ENCODE measurements at places on chromosomes 1 and 21.
A peak's percentile ranks its signal among the peaks of the same experiment; 100 is the strongest.

DNA sequence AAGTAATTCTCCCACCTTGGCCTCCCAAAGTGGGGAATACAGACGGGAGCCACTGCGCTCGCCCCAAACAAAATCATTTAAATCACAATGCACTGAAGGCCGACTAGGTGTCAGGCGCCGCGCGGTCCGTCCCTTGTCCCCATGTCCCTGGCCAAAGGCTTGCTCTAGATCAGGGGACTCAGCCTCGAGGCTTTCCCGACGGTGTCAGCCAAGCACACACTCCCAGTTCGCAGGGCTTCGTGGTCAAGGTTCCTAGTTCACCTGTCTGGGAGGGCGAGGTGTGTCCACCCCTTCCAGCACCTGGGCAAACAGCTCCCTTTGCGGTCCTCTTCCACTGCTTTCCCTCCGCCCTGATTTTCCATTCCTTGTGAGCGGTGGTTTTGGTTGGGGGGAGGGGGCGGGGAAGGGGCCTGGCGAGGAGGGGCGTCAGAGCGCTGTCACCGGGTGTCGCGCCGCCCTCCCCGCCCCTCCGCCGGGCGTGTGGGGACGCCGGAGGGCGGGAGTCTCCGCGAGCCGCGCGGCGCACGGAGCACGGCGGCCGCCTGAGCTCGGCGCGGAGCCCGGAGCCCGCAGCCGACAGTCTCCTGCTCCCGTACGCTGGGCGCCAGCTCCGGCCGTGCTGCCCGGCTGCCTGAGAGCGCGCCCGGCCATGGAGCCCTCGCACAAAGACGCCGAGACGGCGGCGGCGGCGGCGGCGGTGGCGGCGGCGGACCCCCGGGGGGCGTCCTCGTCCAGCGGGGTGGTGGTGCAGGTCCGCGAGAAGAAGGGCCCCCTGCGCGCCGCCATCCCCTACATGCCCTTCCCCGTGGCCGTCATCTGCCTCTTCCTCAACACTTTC lies at the start of gene STUM:
TSS of gene STUM (plus strand) at position 509 of the 838 bp plus-strand sequence. CDS start at position 650, 141 bp downstream.
- DNase-seq: no peak

DNA sequence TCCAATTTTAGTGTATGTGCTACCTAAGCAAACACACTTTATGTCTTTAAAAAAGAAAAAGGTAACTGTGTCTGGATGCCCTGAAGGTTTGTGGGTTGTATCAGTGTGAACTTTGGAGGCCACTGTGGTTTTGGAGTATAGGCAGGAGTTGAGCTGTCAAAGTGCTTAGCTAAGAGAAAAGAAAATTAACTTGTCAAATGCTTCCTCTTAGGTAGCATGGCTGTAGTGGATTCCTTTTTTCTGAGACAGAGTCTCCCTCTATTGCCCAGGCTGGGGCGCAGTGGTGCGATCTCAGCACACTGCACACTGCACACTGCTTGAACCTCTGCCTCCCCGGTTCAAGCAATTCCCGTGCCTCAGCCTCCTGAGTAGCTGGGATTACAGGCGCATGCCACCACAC lies 11.2 kb upstream of the SLC41A1 start:
- DNase-seq: no peak

GRCh38 chr1:153572569-153573015 lies 6.9 kb upstream of the S100A2 start:
- peak; percentile 83 for DNase-seq

DNA sequence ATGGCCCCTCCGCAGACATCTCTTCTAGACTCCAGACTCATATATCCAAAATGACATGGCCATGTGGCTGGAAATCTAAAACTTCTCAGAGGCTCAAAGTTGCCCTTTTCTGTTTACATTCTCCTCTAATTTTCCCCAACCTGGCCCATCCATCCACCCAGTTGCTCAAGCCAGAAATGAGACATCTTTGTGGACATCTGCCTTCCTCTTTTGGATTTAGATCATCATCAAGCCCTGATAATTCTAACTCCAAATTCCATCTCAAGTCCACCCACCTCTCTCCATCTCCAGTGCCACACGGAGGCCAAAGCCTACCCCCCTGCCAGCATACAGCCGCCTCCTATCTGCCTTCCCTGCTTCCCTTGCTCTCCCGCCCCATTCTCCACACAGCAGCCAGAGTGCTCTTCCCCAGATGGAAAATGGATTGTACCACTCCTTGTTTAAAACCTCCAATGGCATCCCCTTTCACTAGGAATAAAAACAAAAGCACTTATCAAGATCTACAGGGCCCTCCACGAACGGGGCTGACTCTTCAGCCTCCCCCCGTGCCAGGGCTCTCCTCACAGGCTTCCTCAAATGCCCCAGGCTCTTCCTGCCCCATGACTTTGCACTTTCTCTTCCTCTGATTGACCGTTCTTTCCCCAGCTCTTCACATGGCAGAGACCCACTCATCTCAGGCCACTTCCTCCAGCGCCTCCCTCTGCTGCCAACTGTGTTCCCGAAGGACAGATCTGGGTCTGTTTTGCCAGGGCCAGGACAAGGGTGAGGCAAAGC lies 40.1 kb downstream of the SYT6 start:
- DNase-seq: no peak

DNA sequence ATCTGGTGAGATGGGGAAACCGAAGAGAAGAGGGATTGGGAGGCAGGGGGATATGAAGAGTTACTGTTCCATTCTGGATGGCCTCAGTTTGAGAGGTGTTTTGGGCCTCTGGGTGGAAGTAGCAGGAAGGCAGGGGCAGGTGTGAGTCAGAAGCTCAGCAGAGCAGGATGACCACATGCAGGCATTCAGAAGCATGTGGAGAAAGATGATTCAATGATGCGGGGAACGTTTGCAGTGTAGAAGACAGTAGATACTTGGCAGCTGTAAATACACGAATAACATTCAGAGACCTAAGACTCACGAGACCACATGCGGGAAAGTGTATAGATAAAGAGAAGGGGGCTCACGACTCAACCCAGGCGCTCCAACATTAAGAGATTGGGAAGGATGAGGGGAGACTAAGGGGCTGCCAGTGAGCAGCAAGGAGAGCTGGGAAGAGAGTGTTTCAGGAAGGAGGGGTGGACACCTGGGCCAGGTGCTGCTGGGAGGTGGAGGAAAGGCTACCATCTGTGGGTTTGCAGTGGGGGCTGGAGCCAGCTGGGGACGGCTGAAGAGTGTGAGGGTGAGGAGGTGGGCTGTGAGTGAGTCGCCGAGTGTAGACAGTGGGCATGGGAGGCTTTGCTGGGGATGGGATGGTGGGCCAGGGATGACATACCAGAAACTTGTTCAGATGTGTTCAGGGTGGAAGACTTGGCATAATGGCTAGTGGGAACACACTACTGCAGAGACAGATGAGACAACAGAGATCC lies 5.8 kb upstream of the EPS8L3 start:
- DNase-seq: no peak

- DNase-seq: no peak
These were observed 5.1 kb downstream of the SYDE2 start for GRCh38 chr1:85195703-85196102.

- DNase-seq: no peak
These were observed 27.6 kb downstream of the PBX1 start for GRCh38 chr1:164586591-164586990.

GRCh38 chr1:16081636-16082035 lies 8.2 kb upstream of the FAM131C start:
- no peak for DNase-seq

GRCh38 chr21:39630191-39630591 lies 17.5 kb downstream of the B3GALT5 start:
- no peak for DNase-seq

DNA sequence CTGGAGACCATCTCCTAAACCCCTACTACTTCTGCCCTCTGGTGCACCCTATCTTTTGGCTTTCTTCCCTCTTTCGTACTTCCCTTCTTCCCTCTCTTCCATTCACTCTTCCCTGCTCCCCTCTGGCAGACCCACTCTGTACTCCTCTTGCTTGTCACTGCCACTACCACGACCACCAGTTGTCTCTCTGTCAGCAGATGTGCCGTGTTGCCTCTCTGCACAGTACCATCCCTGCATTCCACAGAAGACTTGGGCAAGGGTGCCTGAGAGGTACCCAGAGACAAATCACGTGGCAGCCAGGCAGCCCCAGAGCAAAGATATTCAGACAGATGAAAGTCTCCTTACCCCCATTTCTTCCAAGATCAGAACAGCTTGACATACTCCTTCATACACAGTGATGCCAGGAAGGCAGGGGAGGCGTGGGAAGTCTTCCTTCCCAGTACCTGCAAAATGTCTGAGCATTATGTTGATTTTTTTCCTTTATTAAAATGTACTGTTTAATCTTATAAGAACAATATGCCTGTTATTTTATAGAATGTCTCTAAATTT lies 15.0 kb downstream of the CAMSAP2 start:
- DNase-seq: no peak

- no peak for DNase-seq
These were observed 19.3 kb upstream of the ACBD6 start for GRCh38 chr1:180521474-180522212.

DNA sequence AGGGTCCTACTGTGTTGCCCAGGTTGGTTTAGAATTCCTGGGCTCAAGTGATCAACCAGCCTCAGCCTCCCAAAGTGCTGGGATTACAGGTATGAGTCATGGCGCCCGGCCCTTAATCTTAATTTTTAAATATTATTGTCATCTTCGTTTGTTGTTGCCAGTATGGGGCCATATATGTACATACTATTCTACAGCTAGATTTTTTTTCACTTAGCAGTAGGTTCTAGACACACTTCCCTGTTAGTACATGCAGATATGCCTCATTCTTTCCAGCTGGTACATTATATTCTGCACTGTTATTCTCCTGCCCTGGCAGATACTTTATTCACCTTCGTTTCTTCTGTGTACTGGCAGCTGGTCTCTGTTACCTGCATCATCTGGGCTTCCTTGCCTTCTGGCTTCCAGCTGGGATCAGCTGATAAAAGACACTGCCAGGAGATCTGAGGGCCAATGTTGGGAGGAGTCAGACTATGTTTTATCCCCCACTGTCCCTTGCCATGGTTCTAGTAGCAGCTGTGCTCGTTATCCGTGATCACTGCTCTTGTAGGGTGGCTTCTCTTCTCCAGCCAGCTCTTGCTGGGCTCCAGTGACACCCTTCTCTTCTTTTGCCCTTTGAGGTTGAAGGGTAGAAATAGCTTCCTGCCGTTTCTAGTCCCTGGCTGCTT lies 24.7 kb downstream of the ST3GAL3 start:
- DNase-seq: no peak

DNA sequence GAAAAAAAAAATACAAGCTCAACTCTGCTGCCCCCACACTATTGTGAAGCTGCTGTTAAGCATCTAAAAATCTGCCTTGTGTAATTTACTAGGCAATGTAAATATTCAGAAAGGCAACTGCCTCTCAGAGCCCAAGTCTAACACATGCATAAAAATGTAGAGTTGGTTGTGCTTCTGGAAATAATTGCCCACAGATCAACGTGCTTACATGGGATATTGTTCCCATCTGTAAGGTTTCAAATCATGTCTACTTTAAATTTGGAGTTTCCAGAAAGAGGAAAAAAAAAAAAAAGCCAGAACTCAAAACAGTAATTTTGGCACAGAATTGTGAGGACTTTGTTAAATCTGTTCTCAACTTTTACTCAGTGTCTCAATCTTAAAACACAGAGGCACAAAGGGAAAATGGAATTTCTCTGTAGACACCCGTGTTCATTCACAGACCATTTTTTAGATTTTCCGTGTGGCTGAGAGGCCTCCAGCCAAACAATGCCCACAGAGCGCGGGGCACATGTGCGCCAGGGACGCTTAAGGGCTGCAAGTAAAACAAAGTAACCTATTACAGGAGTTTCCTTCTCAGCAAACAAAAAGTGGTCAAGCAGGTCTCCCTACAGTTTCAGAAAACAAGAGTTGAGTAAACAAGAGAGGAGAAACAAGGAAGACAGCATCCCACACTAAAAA lies 115.5 kb downstream of the RERE start:
- no peak for DNase-seq

- DNase-seq: no peak
These were observed 142.6 kb downstream of the KAZN start for GRCh38 chr1:14741082-14741481.

GRCh38 chr1:230899841-230900251 lies 31.5 kb upstream of the C1orf198 start:
- no peak for DNase-seq
